Activated CD4-positive, alpha-beta T cell treated with anti-CD3 and anti-CD28 coated beads, Interleukin-2, amount 50 U/mL, for 48 hours (primary cell): ENCODE measurements at places on chromosomes 3 and 15.

- no peak for DNase-seq
These were observed 33.2 kb downstream of the TRIM69 start for GRCh38 chr15:44769521-44769920.

DNA sequence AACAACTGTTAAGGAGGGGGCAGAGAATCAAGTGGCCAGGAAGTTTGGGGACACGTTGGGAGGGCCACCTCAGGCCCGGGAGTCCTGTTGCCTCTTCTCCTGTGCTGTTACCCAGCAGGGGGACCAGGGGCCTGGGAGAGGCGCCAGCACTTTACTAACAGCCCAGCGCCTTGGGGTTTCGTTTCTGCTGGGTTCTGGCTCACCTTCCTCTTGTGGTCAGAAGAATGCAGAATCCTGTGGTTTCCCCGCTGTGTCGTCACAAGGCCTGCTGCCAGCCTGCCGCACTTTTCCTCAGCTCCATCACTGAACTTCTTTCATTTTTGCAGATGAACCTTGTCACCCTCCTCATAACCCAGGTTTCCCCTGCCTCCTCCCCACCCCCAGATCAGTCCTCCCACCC lies 67.7 kb downstream of the SLC30A4 start:
- DNase-seq = peak; percentile 72

DNA sequence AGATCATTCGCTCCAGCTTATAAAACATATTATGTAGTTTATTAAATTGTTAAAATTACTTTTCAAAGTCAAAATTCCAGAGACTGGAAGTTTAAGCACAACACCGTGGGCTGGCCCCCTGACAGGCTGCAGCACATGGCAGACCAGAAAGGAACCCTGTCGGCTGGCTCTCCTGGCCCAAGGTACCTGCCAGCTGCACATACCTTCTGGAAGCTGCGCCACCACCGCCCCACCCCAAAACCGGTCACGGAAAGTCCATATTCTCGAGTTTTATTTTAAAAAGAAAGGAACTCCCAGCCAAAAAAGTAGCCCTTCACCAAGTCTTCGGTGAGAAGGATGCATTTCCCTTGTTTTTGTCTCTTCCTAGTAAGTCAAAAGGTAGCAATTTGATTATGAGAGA lies 94.6 kb downstream of the FOXP1 start:
- no peak for DNase-seq

GRCh38 chr3:127630811-127631714 lies 2.1 kb downstream of the PODXL2 start:
- DNase-seq = no peak

DNA sequence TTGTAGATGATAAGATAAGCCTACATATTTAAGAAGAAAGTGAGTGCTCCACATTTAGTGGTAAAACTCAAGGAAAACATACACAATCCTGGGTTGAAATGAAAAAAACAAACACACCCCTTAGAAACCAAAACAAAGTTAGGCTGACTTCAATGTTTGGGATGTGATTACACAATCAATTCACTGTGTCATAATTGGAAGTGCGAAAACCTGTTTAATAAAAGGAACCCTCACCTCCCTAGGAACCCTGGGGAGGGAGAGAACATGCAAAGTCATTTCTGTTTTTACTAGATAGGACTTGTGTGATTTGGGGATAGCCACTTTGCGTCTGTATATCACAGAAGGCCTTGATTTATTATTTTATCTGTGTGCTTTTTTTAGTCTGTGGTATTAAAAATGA lies 275.0 kb downstream of the NFKBIZ start:
- no peak for DNase-seq

- DNase-seq = no peak
These were observed 247.4 kb downstream of the MCTP2 start for GRCh38 chr15:94478763-94479162.

- no peak for DNase-seq
These were observed 1007.2 kb upstream of the ALCAM start for GRCh38 chr3:104359546-104359945.

DNA sequence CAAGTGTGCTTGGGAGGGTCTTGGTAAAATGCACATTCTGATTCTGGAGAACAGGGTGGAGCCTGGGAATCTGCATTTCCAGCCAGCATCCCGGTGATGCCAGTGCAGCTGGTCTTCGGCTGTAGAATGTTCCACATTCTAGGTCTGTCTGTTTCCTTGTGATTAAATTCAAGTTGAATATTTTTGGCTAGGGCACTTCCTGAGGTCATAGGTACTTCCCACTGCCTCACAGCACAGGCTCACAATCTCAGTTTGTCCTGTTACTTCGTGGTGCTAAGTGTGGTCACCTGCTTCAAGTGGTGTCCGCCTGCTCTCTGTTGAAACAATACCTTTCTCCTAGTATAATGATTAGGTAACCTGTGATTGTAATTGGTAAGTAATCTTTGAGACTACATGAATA lies 40.1 kb downstream of the FLNB start:
- no peak for DNase-seq

DNA sequence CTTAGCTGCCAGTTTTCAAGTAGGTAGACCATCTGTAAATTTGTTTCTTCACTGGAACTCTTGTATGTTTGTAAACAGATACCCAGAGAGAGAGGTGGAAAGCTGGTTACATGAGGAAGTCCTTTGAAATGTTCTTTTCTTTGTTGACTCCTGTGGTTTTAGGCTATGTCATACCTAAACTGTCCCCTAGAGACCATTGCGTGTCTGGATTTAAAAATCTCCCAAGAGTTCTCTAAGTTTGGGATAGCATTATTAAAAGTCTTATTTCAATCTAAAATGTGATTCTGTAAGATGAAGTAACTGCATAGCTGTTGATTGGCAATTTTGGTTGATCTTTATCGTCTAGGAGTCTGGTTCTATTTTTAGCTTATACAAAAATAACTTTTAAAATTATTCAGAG lies 127.2 kb downstream of the GHSR start:
- DNase-seq = no peak

GRCh38 chr3:44913868-44914468 lies 39.6 kb downstream of the TGM4 start:
- DNase-seq = peak; percentile 71

GRCh38 chr3:108378153-108378951 lies 82.0 kb downstream of the HHLA2 start:
- DNase-seq = no peak

DNA sequence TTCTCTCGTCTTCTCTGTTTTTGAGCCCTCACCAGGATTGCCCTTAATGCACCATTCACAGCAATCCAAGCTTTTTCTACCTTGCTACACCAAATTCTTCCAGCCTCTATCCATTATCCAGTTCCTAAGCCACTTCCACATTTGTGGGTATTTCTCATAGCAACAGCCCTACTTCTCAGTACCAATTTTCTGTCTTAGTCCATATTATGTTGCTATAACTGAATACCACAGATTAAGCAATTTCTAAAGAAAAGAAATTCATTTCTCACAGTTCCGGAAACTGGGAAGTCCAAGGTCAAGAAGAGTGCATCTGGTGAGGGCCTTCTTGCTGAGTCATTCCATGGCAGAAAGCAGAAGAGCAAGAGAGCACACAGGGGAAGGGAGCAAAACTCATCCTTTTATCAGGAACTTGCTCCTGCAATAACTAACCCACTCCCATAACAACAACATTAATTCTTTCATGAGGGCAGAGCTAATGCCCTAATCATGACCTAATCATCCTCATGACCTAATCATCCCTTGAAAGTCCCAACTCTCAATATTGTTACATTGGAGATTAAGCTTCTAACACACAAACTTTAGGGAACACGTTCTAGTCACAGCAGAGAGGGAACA lies 9.7 kb upstream of the EIF1B start:
- DNase-seq = no peak

- DNase-seq = no peak
These were observed 11.9 kb upstream of the PKM start for GRCh38 chr15:72242775-72243370.

- no peak for DNase-seq
These were observed 24.8 kb upstream of the RHO start for GRCh38 chr3:129503471-129504291.

GRCh38 chr3:192826214-192827006 lies 91.2 kb downstream of the MB21D2 start:
- no peak for DNase-seq

GRCh38 chr15:61410662-61411061 lies 181.6 kb upstream of the RORA start:
- DNase-seq = no peak

GRCh38 chr15:56608993-56609392 lies 124.3 kb downstream of the ZNF280D start:
- no peak for DNase-seq

DNA sequence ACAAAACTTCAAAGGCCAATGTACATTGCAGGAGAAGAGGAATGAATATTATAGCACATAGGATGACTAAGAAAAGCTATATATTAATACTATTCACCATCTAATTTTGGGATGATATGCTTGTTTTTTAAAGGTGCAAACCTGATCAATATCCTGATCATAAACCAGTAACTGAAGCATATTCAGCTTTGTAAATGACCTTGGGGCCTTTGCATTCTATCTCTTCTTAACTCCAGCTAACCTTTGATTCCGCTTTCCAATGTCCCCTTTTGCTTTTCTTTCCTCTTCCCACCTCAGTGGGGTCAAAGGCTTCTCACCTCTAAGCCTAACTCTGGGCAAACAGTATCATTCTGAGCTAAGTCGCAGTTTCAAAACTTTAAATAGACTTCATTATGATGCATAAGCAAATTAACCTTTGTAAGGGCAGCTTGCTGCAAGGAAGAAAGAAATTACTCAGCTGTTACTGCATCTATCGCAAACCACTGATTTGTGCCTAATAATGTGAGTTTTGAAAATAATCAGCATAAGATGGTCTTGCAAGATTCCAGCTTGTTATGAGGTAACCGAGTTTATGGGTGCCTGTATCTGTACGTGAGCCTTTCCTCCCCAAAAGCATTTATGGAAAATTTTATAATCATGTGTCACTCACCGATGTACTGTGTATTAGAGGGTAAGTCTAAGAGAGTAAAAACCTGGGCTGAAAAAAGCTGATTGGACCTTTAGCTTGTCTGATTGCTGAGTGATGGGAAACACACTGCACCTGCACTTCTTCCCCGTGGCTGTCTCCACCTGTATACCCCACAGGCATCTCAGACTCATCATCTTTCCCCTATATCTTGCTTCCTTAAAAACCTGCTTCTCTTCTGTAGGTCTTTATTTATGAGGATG lies 116.8 kb downstream of the TPRG1 start:
- DNase-seq = no peak

- no peak for DNase-seq
These were observed 141.2 kb upstream of the SLCO3A1 start for GRCh38 chr15:91712286-91712685.

DNA sequence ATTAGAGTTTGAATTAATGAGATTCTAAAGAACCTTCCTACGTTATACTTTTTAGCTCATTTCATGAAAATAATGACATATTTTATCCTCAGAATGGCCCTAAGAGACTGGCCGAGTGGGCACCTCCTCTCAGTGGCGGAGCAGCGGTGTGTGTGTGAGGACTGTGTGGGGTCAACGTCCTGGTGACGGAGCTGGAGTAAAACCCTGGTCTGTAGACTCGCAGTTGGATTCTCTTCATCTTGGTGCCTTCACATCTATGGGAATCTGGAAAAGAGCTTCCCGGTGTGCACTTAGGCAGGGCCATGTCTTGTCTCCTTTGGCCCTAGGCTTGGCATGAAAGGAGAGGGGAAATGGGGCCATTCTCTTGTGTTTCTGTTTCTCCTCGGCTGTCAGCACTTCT lies 21.4 kb upstream of the PAQR5 start:
- DNase-seq = no peak

DNA sequence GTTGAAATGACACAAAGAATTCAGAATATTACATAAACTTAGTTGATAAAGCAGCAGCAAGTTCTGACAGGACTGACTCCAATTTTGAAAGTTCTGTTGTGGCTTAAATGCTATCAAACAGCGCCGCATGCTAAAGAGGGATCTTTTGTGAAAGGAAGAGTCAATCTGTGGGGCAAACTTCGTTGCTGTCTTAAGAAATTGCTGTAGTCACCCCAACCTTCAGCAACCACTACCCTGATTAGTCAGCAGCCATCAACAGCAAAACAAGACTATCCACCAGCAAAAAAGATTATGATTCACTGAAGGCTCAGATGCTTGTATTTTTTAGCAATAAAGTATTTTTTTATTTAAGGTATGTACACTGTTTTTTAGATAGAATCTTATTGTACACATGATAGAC lies 14.2 kb downstream of the CRBN start:
- DNase-seq = peak; percentile 17

- peak; percentile 94 for DNase-seq
These were observed 78.2 kb downstream of the CCNL1 start for GRCh38 chr3:157081626-157082210.

DNA sequence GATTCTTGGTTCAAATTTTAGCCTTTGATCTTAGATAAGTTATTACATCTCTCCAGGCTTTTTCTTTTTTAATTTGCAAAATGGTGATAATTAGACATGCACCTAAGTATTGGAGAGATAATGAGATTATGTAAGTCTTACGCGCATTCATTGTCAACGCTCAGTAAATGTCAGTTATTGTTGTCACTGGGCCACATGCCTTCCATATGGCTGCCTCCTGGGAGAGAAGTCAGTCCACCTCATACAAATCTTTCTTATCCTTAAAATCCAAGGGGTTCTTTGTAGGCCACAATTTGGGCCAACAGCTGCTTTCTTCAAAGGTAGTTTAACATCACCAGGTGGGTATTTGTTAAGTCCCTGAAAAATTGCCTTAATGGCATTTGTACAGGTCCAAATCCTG lies 25.5 kb upstream of the PTPRG start:
- no peak for DNase-seq

DNA sequence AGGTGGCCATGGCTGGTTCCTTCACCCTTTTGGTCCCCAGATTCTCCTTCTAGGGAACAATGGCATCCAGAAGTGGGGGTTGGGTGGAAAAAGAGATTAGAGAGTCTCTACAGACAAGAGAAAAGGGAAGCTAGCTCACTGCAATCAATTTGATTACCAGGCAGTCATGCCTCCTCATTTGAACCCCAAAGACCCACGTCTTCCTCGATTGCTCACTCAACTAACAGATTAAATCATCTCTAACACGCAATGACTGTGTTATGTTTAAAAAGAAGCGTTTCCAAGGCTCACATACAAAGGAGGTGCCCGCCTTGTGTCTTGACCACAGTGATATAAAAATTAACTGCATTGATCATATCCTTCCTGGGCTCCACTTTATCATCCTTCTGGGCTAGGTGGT lies 57.6 kb downstream of the BHLHE40 start:
- no peak for DNase-seq

- DNase-seq = no peak
These were observed 205.6 kb downstream of the NECTIN3 start for GRCh38 chr3:111277226-111277625.

GRCh38 chr15:65903296-65904073 lies 34.2 kb downstream of the RAB11A start:
- DNase-seq = no peak

- peak; percentile 95 for DNase-seq
These were observed at the start of gene AP4E1 for GRCh38 chr15:50908209-50909009. Gene AP4E1, plus strand, starts transcription at chr15:50908683. Its CDS starts 96 bp downstream, at chr15:50908779.
